ENCODE measurements at places on chromosomes 2 and 18.

- no peak for DNase-seq
These were observed 35.6 kb downstream of the SNED1 start for GRCh38 chr2:241033994-241034393.

GRCh38 chr2:39737661-39738060, 41.4 kb downstream of the THUMPD2 start:
- DNase-seq: no peak

- DNase-seq: no peak
These were observed 275.0 kb upstream of the NXPH2 start for GRCh38 chr2:139055202-139055601.

GRCh38 chr2:75002007-75002406, 43.6 kb downstream of the POLE4 start:
- DNase-seq: no peak

DNA sequence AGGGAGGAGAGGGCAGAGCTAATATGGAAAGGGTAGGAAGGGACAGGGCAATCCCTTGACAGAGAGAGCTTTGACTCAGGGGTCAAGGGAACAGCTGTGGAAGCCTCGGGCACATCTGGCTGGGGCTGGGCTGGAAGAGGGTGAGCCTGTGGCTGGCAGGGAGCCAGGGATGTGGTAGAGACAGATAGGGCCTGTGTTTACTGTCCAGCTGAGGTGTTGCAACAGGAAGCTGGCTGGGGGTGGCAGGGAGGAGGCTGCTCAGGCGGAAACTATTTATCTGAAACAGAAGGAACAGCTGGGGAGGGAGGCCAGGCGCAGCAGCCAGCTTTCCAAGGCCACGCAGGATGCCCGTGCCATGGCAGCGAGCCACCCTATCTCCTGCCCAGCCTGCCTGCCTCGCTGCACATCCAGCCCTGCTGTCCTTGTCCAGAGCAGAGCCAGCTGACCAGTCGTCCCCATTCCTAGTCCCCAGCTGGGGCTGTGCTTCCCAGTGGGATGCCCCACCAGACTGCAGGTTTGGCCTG, 264.7 kb downstream of the CYP26B1 start:
- no peak for DNase-seq

GRCh38 chr2:71596011-71596410, 142.7 kb downstream of the DYSF start:
- no peak for DNase-seq

DNA sequence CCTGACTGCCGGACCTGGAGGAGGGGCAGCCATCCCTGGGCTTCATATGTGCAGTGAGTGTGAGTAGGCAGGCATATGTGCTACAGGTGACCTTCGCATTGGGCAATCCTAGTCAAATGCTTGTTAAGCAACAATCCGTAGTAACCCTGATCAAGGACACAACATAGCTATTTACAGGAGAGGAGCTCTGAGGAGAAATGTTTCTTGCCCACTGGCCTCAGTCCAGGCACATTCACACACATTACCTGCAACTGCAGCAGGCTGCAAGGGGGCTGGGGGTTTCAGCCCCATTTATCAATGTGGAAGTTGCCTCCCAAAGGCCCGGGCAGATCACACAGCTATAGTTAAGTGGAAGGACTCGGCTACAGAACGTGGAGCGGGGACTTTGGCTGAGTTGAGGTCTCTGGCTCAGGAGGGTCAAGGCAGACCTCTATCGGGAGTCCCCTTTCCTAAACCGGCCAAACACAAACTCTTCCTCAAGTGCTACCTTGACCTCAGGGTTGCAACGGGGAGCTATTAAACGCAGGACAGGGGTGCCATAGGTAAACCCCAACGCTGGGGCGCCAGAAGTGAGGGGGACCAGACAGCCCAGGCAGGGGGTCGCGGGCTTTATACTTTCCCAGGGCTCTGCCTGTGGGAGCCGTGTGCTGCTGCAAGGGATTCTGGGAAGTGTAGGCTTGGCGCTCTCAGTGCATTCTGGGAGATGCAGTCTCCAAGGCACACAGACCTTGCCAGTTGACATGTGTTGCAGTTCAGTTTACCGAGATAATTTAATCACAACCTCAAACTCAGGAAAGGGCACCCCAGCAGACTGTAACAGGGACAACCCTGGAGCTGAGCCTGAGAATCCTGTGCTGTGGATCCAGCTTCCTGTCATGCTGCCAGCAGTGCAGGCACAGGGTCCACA, 9.4 kb downstream of the KHK start:
- DNase-seq: no peak

DNA sequence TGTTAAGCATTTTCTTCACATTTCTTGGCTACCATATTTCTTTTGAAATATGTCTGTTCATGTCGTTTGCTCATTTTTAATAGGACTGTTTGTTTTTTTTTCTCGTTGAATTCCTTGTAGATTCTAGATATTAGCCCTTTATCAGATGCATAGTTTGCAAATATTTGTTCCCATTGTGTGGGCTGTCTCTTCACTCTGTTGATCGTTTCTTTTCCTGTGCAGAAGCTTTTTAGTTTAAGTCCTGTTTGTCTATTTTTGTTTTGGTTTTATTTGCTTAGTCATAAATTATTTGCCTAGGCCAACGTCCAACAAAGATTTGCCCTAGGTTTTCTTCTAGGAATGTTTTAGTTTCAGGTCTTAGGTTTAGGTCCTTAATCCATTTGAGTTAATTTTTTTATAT, 1494.7 kb downstream of the SUCLG1 start:
- no peak for DNase-seq

GRCh38 chr2:195312662-195313061, 344.4 kb upstream of the SLC39A10 start:
- DNase-seq: no peak

DNA sequence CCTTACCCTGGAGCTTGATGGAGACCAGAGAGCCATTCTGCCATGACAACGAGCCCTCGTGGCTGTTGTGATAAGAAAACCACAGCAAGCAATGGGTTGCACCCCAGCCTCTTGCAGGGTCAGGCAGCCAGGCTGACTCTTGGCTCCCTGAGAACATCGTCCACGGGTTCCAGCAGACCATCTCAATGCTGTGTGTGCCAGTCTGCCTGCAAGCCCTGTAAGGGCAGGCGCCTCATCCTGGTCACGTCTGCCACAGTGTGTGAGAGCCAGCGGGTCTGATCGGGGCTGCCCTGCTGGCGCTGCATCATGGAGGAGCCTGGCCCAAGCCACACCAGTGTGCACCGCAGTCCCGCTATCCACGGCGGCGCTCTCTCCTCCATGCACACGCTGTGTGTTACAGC, 71.0 kb upstream of the MGAT4A start:
- DNase-seq: no peak

- DNase-seq: no peak
These were observed 5.0 kb downstream of the GAD1 start for GRCh38 chr2:170821531-170822289.

GRCh38 chr2:128354726-128355470, 36.2 kb upstream of the HS6ST1 start:
- DNase-seq: no peak

DNA sequence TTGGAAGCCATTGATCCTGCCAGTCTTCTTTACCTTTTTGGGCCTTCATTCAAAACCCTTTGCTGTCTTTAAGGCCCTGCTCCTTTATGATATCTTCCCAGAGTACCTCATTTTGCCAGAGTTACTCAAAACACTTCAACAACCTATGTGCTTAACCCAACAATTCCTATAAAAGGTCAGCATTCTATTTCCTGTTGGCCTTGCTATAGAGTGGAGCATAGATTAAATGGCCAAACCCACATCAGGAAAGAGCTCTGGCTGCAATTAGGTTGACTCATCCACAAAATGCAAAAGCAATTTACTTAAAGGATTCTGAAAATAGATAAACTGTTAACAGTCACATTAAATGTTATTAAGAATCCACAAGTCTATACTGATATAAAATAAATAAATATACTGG, 21.2 kb downstream of the MRPL33 start:
- no peak for DNase-seq

DNA sequence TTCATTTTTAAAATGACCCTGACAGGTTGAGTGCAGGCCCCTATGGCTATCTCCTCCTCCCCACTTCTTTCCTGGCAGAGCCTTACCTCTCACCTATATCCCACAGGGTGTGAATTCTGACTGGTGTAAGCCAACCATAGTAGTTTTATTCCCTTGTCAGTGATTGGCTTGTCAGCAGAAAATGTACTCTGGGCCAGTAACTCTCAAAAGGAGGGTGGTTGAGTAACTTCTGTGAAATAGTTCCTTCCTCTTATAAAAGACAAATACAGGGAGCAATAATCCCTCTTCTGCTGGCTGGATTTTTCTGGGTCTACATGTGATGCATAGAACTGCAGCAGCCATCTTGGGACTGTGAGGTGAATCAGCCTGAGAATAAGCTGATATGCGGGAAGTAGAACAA, 83.4 kb downstream of the RAPH1 start:
- DNase-seq: no peak

DNA sequence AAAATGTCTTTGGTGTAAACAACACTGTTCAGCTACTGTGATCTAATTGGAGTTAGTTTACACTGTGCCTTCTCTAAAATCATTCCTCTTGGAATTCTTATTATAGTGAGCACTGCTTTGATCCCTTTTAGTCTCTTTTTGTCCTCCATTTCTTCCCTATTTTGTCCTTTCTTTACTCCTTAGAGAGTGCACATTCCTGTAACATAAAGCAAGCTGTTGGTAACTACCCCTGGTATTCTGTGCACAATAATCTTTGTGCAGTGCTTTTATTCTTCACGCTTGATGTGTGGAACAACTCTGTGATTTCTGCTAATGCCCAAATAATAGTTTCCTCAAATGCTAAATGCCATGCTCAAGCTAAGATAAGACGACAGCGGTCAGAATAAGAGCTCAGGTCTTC, 401.5 kb downstream of the DPP10 start:
- DNase-seq: no peak
